ENCODE measurements at places on chromosomes 11 and 22.

- no peak for DNase-seq
These were observed 70.7 kb downstream of the TEAD1 start for GRCh38 chr11:12744826-12745502.

DNA sequence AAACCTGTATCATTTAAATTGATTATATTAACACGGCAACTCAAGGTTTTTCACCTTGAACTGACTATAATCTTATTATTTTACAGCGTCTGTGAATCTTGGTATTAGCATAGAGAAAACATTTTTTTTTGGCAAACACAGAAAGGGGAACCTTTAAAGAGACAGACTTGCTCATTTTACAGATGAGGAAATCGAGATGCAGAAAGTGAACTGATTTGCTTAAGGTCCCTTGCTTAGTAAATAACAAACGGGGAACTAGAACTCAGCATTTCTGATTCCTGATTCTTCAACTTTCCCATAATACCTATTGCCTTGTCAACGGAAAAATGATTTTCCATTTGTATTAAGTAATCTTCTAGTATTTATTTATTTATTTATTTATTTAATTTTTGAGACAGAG, 33.2 kb upstream of the CECR2 start:
- DNase-seq: no peak

GRCh38 chr11:94926698-94927237, 46.6 kb downstream of the CWC15 start:
- DNase-seq: peak; percentile 92

- no peak for DNase-seq
These were observed 7.8 kb downstream of the IFT27 start for GRCh38 chr22:36768141-36768540.

- DNase-seq: no peak
These were observed 1.1 kb downstream of the TM7SF2 start for GRCh38 chr11:65112546-65113360.

DNA sequence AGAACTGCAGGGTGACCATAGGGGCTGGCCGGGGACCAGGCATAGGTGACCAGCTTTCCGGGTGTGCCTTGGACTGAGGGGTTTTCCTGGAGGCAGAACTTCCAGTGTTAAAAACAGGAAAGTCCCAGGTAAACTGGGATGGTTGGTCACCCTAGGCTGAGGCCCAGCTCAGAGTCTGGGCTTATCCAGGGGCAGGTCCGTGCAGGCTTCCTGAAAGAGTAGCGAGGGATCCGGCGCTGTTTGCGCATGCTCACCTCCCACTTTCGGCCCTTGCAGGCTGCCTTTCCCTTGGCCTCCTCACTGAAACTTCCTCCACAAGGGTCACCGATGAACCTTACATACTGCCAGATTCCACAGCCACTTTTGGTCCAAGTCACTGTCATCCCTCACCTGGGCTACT, 119.8 kb upstream of the PLET1 start:
- no peak for DNase-seq

DNA sequence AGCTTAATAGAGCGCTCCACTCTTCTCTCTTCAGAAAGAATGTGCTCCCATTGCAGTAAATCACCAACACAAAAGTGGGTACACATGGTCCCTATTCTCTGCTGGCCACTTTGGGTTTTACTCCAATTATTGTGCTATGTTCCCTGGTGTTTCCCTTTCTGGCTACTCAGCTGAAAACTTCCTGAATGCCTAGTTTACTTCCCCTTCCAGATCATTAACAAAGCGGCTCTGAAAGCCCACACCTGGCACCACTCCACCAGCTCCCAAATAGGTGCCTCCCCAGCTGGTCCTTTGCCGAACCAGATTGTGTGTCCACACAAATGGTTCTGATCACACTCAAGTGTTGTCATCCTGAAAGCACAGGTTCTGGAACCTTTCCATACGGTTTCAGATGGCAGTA, 443.7 kb downstream of the NTM start:
- DNase-seq: no peak

DNA sequence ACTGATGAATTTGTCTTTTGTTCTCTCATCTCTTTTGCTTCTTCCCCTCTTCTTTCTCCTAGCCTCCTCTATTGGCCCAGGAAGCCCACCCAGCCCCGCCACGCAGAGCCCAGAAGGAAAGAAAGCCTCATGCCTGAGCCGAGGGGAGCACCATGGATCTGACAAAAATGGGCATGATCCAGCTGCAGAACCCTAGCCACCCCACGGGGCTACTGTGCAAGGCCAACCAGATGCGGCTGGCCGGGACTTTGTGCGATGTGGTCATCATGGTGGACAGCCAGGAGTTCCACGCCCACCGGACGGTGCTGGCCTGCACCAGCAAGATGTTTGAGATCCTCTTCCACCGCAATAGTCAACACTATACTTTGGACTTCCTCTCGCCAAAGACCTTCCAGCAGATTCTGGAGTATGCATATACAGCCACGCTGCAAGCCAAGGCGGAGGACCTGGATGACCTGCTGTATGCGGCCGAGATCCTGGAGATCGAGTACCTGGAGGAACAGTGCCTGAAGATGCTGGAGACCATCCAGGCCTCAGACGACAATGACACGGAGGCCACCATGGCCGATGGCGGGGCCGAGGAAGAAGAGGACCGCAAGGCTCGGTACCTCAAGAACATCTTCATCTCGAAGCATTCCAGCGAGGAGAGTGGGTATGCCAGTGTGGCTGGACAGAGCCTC, 3.8 kb downstream of the ZBTB16 start:
- DNase-seq: no peak

DNA sequence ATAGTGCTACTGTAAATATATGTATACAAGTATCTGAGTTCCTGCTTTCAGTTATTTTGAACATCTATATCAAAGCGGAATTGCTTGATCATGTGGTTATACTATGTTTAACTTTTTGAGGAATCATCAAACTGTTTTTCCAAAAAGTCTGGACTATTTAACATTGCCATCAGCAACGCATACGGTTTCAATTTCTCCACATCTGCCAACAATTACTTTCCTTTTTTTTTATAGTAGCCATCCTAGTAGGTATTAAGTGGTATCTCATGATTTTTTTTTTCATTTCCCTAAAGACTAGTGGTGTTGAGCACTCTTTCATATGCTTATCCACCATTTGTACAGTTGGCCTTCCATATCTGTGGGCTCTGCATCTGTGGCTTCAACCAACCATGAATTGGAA, 1.3 kb upstream of the UBE4A start:
- DNase-seq: no peak

DNA sequence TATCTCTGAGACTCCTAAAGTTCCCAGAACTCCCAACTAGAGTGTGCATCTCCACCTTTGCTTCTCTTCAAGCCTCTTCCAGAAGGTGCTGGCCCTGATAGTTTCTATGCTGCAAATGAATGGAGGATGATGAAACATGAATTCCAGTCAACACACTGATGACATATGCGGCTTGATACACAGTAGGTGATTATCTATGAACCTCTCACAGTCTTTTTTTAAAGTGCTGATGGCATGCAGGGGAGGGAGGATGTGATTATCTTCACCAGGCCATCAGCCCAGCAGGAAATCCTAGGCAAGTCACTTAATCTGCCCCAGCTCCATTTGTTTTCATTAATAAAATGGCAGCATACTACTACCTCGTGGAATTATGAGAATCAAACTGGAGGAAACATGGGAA, 548.5 kb downstream of the SOX6 start:
- DNase-seq: no peak

- DNase-seq: no peak
These were observed 129.0 kb downstream of the NECTIN1 start for GRCh38 chr11:119599864-119600541.

GRCh38 chr11:112581747-112582146, 321.1 kb upstream of the PLET1 start:
- no peak for DNase-seq

DNA sequence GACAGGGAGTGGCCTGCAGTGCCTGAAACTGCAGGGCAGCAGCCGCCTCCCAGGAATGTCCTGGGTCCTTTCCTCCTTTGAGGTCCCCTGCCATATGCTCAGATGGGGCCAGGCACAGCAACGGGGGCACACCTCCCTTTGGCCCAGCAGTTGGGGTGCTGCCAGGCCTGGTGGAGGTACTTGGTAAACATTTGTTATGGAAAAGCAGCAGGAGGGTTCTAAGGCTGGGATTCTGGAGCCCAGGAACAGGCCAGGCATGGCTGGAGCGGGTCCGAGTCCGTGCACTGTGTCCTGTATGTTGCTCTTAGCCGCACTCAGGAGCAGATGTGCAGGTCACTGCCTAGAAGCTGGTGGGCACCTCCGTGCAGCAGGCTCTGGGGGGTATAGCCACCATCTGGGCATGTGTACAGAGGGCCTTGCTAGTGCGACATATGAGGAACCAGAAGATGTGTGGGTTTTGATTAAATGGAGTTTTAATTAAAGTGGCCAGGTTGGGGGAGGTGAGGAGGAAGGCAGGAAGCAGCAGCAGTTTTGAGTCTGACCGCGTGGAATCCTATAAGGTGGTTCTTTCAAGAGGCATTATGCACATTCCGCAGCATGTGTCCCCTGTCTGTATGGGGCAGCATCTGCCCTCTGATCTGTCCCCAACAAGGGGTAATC, 1.5 kb downstream of the ADORA2A start:
- no peak for DNase-seq

- DNase-seq: no peak
These were observed 30.9 kb upstream of the OR56A1 start for GRCh38 chr11:6061475-6061874.

DNA sequence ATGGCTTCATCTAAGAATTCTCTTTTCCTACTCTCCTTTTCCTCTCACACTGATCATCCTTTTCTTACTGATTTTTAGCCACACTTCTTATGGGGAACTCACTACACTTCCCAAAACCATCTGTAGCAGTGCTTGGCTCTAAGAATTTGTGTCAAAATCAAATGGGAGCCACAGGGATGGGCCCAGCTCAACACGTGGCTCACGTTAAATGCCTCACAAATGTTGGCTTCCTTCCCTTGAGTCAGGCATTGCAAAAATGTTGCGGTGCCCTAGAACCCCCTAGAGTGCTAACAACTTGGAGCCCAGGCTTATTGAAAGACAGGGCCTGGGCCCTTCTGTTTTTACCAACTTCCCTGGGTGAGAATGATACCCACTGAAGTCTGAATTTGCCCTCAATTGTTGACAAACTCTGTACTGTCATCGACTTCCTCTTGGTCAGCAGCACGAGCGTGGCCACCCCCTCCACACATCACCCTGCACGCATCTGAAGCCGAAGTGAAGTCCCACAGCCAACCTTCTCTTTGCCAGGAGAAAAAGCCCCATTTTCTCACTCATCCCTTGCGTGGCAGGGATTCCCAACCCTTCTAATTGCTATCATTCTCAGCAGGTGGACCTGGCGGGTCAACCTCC, 69.7 kb downstream of the ELFN2 start:
- no peak for DNase-seq

DNA sequence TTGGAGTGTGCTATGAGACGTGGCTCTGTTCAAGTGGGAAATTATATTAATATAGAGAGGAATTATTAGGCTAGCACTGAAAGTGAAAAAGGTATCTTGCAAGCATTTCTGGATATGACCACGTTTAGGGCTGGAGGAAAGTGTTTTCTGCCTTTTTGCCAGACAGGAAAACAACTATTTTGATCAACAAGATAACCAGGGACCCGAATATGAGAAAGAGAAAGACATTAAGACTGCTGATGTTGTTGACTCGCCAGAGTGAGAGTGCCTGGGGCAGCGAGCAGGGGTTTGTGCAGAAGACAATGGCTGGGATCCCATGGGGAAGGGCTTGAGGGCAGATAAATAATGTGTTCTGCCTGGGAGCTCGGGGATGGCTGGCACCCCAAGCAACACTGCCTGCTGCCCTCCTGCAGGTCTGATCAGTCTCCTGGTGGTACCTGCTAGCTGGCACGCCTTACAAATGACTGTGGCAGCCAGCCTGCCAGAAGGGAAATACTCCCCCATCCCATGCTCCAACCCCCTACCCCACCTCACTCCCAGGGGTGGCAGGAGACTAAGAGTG, 23.1 kb upstream of the CHST1 start:
- DNase-seq: no peak

DNA sequence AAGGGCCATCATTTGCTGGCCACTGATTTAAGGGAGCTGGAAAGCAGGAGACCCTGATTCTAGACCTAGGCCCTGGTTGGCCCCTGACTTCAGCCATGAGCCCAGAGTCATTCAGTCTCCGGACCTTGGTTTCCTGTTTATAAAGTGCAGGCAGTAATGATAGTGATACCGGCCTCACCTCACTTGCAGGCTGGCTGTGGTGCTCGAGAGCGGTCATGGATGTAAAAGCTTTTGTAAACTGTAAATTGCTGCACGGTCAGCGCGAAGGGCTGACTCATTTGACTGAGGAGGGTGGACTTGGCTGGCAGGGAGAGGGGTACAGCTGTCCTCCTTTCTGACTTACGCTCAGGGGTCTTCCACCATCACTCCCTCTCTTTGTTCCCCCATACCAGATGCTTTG, 37.4 kb downstream of the FBLN1 start:
- no peak for DNase-seq

- DNase-seq: no peak
These were observed 9.5 kb upstream of the CATSPER1 start for GRCh38 chr11:66035653-66036333.

DNA sequence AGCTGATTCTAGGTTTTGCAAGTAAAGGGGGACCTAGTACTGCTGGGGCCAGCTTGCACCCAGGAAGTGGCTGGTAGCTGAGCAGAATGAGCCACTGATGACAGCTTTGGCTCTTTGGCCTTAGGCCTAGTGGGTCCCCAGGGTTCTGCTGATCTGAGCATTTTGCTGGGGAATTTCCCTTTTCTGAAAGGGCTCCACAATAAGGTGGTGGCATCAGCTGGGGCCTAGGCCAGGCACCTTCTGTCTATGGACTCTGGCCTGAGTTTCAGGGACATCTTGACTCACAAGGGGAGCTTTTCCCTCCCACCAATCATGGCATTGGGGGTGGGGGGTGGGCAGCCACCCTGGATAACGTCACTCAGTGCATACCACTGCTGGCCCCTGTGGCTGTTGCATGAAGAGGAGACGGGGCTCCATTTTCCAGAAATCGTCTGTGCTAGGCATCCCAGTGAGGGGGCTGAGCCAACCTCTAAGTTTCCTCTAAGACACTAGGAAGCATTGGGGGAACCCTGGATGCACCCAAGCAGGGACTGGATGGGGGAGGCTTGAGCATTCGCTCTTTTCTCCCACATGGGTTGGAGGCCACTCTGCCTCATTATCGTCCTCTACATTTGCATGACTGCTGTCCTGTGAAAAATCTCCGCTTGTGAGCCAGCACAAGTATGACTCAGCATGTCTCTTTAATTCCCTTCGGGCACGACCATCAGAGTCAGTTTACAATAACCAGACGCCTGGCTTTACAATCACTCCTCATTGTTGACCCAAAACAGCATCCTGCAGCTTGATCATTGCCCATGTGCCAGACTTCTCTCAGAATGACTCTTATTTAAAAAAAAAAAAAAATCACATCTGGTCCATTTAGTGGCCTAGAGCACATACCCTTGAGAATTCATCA, 145.0 kb upstream of the THY1 start:
- DNase-seq: peak; percentile 38

- DNase-seq: no peak
These were observed 12.4 kb upstream of the DAGLA start for GRCh38 chr11:61667684-61668305.

DNA sequence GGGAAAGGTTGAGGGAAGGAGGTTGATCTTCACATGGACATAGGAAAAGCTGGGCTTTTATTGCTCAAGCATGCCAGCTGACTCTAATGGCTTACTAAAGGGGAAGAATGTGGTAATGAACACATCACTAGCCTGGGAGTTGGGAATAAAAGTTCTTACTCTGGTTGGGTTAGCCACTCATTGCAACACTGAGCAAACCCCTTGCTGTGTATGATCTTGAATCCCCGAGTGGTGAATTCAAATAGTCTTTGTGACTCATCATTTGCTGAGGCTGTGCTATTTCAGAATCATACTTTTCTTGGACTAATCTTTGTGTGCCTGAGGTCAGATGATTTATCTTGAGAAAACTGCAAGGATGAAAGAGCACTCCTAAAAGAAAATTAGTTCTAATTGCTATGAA, 304.1 kb upstream of the ANO5 start:
- no peak for DNase-seq
